GM12891 (cell line): ENCODE measurements at places on chromosomes 3 and 15.
A peak's percentile ranks its signal among the peaks of the same experiment; 100 is the strongest.

GRCh38 chr15:26841941-26842340, 24.9 kb upstream of the GABRA5 start:
- DNase-seq: no peak

DNA sequence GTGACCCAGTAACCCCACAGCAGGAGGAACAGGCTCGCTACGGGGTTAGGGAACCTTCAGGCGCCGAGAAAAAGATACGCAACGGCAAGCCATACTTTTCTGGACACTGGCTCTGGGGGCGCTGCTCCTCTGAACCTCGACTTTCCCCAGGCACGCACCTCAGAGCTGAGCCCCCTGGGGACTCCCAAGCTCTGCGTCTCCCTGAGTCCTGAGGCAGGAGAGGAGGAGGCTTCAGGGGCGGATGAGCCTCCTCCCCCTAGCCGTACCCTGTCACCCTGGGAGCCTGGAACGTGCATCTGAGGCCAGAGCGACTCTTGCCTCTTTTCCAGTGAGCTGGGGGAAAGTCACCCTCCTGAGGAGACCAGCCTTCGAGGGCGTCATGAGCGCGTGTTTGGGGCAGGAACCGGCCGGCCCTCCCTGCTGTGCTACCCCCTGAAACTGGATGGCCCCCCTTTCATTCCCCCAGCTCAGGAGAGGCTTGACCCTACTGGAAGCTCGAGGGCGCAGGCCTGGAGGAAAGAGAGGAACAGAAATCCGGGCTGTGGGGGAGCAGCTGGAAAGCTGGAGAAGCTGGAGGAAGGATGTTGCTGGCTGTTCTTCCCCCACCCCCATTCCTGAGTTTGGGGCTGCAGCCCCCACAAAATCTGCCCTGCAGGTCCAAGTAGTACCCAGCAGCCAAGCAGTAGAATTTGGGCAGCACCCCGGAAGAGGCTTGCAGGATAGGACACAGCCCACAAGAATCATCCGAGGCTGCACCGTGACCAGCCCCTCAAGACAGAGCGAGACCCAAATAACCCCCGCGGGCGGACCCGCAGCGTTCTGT, 25.1 kb upstream of the POLG start:
- DNase-seq: no peak

GRCh38 chr15:82919231-82919886, 33.2 kb downstream of the HOMER2 start:
- DNase-seq: no peak

- DNase-seq: no peak
Observed at GRCh38 chr15:101206176-101206591, 45.7 kb downstream of the CHSY1 start.

DNA sequence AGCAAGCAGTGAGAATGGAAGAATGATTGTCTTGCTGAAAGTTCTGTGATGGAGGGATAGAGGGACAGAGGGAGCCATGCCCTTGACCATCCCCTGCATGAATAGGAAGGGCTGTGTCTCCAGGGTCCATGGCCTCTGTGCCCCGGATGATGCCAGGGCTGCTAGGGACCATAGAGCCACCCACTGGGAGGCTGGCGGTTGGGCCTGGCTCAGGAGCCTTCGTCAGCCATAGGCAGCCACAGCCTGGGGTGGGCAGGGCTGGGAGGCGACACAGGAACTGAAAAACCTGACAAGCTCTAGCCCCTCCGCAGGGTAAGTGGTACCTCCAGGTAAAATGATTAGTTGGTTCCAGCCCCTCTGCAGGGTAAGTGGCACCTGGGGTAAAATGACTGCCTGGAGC, 19.1 kb upstream of the LAMP3 start:
- DNase-seq: no peak

DNA sequence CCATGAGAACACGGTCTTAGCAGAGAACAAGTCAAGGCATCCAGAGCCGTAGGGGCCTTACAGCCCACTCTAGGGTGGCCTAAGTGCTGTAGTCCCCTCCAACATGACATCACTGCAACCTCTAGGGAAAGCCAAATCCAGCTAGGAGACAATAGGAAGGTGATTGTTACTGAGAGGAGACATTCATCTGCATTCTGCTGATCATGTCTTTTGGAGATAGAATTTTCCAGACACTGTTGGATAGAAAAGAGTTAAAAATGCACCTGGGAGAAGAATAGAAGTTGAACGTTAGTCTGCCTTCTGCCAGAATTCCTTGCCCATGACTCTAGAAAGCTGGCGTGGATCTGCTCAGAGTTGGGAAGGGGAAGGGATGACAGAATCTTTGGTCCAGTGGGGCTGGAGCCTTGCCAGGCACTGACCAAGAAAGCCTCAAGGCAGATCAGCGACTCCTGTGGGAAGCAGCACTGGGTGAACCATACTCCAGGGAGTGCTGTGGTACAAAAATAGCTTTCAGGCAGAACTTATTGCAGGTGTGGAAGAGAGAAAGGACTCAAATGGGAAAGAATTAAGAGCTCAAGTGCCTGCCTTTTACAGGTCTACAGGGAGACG, 44.8 kb upstream of the RAF1 start:
- no peak for DNase-seq

- DNase-seq: no peak
Observed at GRCh38 chr15:62495670-62496614, 330.9 kb upstream of the C2CD4B start.

DNA sequence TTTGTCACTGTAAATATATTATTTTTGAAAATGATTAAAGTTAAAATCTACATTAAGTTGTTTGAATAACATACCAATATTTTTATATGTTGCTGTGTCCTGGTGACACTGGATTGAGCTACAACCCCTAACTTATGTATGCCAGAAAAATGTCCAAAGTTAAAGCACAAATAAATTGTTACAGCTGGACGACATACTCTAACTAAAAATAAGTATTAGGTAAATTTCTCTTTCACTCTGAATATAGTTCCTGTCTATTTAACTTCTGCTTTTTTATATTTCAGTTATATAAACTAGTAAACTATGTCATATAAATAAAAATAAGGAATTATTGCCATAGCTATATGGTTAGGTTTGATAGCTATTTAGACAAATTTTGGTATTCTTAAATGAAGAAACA, 118.5 kb upstream of the SAMMSON start:
- no peak for DNase-seq

DNA sequence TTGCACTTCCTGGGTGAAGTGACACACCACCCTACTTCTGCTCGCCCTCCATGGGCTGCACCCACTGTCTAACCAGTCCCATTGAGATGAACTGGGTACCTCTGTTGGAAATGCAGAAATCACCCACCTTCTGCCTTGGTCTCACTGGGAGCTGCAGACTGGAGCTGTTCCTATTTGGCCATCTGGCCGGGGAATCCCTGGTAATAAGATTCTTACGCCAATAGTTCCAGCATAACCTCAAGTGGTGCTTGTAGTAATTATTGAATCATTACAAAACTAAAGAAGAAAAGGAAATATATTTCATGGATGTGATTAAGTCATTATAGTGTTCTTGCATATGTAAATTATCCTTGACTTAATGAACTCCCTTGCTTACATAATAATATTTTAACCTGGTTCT, 841.9 kb downstream of the CADM2 start:
- no peak for DNase-seq

GRCh38 chr3:51559411-51559888, 20.9 kb downstream of the RAD54L2 start:
- DNase-seq: no peak

GRCh38 chr3:142889212-142890014, 530 bp upstream of the PCOLCE2 start:
- no peak for DNase-seq

- DNase-seq: no peak
Observed at GRCh38 chr3:179321668-179322285, 1.1 kb upstream of the ZNF639 start.

DNA sequence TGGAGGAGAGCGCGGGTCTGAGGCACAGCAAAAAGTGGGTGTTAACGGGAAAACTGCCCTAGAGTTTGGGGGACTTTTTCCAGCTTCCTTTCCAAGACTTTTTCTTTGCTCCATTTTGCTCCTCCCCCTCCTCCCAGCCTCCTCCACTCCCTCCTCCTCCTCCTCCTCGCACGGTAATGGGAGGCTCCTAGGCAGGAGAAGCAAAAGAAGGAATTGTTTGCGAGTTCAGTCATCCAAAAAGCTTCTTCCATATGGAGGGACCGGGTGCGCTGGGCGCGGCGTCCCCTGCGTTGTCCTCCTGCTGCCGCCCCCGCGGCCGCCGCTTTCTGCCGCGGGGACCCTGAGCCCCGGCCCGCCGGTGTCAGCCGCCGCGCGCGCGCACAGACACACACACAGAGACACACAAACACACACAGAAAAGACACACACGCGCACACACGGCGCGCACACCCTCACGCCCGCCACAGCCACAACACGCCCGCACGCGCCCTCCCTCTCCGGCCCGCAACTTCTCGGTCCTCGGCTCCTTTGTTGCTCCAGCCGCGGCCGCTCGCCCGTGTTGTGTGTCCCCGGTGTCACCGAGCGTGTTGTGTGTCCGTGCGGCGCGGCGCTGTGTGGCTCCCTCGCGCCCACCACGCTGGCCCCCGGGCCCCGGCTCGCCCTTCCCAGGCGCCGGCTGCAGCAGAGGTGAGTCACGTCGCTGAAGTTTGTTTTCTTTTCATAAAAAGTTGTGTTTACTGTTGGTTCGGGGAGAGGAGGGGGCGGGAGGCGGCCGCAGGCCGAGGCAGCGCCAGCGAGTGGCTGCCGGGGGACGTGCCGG, at the start of gene BOC:
BOC (plus strand) TSS at position 228 of the 820 bp plus-strand sequence. CDS start 38,246 bp downstream, outside the sequence.
- DNase-seq: peak; percentile 49

DNA sequence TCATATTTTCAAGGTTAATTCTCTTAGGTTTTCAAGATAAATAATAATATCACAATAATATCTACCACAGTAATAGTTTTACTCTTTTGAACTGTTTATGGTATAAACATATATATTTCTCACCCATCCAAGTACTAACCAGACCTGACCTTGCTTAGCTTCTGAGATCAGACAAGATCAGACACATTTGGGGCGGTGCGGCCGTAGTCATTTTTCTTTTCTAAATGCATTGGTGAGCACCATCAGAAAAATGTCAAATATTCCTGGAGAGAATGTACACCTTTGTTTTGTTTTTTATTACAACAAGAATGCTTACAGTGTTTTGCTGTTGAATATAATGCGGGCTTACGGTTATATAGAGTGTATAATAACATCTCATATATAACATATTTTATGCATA, 267.8 kb downstream of the ADAMTS17 start:
- DNase-seq: no peak

GRCh38 chr15:77025083-77025901, 30.4 kb downstream of the PSTPIP1 start:
- DNase-seq: peak; percentile 11

DNA sequence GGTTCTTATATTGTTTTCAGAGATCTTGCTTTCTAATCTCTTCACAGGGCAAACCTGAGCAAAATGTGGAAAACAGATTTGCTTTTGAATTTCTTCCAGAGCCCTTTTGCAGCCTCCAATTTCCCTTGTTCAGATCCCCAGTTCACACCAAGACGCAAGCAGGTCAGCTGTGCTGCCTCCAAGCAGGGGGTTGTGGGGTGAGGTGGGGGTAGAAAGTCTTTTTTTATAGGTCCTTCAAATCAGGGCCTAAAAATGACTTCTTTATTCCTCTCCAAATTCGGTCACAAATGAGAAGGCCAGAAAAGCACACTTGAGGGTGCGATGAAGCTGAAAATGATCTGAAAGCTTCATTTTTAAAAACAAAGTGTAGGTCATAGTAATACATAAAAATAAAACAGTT, 26.3 kb upstream of the AVEN start:
- DNase-seq: no peak

- no peak for DNase-seq
Observed at GRCh38 chr3:57910990-57911389, 97.2 kb upstream of the FLNB start.

DNA sequence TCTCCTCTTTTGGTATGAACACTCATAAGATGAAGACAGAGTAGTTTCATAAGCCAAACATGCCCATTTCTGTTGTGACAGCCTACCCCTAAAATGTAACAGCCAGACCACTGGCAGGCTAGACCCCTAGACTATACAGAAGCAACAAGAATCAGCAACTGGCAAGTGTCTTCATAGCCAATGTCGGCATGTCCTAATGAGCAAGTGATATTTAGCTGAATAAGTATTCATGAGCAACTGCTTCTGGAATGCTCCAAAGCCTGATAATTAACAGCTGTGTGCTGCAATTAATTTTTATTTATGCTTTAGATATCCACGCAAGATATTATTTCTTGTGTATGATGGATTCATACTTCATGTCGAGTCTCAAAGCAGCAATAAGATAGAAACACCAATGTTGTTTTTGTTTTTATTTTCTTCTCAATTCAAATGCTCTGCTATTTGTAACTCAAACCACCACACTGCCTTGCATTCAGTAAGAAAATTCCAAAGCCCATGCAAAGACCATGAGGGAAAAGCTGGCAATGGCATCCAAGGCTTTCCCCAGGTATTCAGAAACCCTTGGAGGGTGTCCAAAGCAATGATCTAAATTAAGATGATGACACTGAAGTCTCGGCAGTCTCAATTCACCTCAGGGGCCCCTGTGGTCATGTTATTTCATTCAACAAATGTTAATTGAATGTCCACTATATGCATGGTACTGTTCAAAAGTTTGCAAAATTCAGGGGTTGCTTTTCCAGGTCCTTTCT, 167.7 kb upstream of the NECTIN3 start:
- DNase-seq: no peak

GRCh38 chr3:34421762-34422161, 623.3 kb downstream of the PDCD6IP start:
- DNase-seq: no peak

DNA sequence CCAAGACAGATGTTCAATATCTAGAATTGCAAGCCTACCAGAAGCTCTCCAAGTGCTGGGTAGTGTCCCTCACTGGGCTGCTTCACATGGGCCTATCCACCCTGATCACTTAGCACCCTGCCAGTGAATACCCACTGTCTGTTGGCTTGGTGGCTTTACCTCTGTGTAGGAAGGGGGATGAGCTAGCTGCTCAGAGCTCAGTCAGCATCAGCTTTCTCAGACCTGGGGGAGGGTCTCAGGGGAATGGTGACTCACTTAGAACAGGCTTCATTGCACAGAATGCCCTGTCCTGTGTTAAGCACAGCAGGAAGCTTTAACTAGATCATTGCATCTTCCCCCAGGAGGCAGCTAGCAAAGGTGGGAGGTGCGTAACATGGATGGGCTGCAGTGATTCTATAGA, 209.8 kb downstream of the PDCD6IP start:
- no peak for DNase-seq

DNA sequence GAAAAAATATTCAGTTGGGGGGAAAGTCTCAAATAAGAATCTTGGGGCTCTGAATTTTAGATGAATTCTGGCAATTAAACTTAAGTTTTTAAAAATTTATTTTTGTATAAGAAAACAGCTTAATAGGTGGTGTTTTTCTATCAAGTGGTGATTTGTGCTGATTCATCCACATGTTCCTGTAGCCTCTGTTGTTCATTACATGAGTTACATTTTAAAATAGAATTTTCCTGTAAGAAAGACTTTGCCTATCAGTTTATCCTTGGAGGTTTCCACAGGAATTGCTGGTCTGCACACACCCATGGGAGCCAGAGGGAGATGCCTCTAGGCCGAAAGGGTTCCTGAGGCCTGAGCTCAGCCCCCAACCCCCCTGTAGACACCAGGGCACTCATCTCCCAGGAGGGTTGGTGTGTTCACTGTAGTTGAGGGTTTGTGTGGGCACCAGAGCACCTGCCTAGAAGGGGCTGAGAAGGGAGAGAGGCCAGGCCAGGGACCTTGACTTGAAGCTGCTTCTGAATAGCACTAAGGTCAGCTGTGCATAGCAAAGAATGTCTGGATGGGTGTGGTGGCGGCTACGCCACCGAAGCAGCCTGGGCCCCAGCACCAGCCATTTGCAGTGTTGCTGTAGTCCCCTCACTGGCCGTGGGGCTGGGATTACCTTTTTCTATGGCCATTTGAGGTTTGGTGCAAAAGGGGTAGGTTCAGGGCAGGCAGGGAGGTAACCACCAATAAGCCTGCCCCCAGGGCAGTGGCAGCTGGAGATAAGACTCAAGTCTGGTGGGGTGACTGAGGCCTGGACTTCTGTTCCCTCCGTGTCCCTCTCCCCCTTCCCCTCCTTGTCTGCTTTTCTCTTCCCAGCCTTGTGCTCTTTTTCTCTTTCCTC, 11.9 kb downstream of the DNAJA4 start:
- DNase-seq: no peak
